ENCODE measurements at places on chromosomes 11 and 22.

- no peak for DNase-seq
Measured at GRCh38 chr11:74840486-74840885, 91.8 kb downstream of the RNF169 start.

GRCh38 chr22:23523713-23524112 is 56.4 kb downstream of the IGLL1 start:
- DNase-seq, result no peak

DNA sequence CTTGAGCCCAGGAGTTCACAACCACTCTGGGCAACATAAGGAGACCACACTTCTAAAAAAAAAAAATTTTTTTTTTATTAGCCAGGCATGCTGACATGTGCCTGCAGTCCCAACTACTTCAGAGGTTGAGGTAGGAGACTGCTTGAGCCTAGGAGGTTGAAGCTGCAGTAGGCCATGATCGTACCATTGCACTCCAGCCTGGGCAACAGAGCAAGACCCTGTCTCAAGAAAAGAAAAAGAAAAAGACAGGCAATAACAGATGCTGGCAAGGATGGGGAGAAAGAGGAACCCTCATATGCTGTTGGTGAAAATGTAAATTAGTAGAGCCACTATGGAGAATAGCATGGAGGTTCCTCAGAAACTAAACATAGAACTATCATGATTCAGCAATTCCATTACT is 64.8 kb downstream of the PAK1 start:
- no peak for DNase-seq

DNA sequence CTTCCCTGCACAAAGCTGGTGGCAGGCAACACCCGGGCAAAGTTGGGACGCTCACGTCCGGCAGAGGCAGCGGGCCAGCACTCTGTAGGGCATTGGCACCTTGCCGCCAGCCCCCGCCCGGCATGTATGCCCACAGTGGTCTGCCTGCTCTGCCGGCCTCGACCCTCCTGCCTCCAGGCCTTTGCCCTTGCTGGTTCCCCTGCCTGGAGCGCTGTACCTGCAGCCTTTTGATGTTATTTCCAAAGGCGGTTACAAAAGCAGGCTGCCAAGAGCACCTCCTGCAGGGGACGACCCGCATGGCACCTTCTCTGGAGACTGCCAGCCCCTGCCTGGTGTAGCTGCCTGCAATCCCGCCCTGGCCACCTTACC is 56.5 kb upstream of the SHISAL1 start:
- no peak for DNase-seq

GRCh38 chr11:39442177-39442576 is 2017.3 kb downstream of the LRRC4C start:
- DNase-seq, result no peak

GRCh38 chr22:32354360-32355351 is 3.0 kb upstream of the RFPL3 start:
- DNase-seq, result no peak

DNA sequence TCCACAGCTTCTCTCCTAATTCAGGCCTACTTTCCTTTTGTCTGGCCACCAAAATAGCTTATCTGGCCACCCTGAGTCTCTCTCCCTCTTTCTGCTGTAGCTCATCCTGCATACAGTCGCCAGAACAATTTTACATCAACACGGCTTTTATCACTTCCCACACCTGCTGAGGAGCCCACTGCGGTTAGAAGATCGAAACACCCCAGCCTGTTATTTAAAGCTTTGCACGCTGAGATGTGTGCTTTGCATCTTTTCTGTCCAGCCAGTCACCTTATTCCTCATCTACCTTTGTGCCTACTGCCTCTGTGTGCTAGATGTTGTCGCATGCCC is 96.0 kb downstream of the COMMD9 start:
- no peak for DNase-seq

- no peak for DNase-seq
Measured at GRCh38 chr11:77062924-77063323, 3.8 kb upstream of the CAPN5 start.

DNA sequence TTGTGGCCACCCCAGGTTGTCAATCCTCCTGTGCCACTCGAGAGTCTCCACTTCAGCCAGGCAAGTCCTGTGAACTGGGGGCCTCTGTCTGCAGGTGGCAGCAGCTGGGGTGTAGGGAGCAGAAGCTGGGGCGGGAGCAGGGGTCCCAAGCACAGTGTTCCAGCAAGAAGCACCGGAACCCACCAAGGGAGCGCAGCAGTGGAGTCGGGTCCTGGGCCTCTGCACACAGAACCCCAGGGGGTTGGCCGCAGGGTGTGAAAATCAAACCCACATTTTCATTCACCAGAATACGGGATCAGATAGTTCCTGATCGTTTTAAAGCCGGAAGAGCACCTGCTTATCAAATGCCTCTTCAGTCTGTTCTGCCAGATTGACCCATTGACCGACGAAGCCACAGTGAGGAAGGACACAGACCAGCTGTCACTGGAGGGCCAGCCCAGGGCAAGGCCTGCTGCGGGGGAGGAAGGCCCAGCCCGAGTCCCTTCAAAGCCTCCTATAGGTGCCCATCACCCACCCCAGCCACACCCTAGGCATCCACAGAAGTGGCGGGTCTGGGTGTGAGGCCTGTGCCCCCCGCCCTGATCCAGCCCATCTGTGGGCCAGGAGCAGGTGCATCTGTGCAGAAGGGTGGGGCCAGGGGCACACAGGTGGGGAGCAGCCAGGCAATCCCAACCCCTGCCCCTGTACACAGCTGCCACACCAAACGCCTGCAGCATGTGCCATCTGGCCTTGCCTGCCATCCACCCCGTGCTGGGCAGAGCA is 34.1 kb downstream of the RSPH14 start:
- DNase-seq, result no peak

DNA sequence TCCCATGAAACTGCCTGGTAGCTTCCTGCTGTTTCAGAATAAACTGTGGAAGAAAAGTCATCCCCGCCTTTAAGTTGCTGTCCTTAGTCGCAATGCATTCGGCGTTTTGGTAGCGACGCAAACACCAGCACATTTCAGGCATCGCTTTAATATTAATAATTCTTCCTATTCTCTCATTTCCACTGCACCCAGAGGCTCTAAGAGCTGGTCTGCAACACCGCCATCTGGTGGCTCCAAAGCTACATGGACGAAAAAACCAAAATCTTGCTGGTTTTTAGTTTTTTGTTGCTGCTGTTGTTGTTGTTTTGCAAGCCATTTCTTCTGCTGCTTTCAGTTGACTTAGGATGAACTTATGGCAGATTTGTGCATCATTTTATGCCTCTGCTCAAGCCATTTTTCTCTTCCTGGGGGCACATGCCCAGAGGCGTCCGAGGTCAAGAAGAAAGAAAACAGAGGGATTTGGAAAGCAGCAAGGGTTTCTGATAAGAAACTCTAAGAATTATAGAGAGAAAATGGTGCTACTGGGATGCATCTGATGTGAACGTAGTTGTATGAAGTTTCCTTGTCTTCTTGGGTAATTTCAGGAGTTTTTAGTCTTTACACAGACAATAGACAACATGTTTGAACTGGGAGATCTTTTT is 345.4 kb upstream of the KIRREL3 start:
- DNase-seq, result no peak

DNA sequence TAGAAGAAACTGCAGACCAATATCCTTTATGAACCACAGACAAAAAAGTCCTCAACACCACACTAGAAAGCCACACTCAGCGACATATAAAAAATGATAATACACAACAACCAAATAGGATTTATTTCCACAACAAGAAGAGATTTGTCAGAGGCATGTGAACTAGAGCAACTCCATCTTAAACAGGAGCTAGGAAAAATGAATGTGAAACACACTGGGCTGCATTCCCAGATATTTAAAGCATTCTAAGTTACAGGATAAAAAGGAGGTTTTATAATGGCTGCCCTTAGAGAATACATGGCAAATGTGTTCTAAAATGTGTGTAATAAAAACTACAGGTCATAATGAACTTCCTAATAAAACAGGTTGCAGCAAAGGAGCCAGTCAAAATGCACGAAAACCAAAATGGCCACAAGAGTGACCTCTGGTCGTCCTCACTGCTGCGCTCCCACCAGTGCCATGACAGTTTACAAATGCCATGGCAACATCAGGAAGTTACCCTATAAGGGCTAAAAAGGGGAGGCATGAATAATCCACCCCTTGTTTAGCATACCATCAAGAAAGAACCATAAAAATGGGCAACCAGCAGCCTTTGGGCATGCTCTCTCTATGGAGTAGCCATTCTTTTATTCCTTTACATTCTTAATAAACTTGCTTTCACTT is 21.8 kb downstream of the XKR3 start:
- DNase-seq, result no peak

- no peak for DNase-seq
Measured at GRCh38 chr22:19079691-19080090, 42.5 kb downstream of the DGCR2 start.

GRCh38 chr11:117410861-117411710 is 83.4 kb downstream of the CEP164 start:
- DNase-seq, result no peak

DNA sequence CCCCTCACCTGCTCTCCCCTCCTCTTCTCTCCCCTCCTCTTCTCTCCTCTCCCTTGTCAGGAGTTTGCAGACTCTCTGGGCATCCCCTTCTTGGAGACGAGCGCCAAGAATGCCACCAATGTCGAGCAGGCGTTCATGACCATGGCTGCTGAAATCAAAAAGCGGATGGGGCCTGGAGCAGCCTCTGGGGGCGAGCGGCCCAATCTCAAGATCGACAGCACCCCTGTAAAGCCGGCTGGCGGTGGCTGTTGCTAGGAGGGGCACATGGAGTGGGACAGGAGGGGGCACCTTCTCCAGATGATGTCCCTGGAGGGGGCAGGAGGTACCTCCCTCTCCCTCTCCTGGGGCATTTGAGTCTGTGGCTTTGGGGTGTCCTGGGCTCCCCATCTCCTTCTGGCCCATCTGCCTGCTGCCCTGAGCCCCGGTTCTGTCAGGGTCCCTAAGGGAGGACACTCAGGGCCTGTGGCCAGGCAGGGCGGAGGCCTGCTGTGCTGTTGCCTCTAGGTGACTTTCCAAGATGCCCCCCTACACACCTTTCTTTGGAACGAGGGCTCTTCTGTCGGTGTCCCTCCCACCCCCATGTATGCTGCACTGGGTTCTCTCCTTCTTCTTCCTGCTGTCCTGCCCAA is 1.9 kb upstream of the CNIH2 start:
- DNase-seq, result no peak

DNA sequence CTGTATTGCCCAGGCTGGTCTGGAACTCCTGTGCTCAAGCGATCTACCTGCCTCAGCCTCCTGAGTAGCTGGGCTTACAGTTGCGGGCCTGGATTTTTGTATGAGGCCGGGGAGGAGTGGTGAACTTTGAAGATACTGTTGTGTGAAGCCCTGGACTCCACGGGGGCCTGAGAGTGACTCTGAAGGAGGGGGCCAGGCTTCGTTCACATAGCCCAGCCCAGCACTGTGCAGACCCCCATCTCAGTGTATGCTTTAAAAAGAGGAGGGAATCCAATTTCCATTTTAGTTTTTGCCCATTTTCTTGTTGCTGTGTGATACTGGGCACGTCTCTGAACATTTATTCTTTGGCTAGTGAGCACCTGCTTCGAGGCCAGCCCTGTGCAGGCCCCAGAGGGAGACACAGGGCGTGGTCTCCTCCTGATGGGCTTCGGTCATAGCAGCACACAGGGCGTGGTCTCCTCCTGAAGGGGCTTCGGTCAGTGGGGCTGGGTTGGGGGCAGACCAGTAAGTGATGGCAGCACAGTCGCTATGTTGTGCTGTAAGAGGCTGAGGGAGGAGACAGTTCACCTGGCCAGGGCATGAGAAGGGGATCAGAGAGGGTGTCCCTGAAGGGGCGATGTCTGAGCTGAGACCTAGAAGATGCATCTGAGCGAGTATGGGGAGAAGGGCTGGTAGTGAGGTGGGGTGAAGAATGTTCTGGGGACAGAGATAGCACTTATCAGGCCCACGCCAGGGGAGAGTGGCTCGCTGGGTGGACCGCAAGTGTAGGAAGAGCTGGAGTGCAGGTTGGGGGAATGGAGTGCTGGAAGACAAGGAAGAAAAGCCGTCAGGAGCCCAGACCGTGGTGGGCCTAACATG is 14.0 kb downstream of the SAMM50 start:
- no peak for DNase-seq

- no peak for DNase-seq
Measured at GRCh38 chr11:128813729-128814128, 53.4 kb downstream of the KCNJ1 start.

Measured in CD4-positive, alpha-beta T cell treated with Interleukin-1 beta for 1 hour (primary cell).